ENCODE measurements at places on chromosomes 7 and 10.
A peak's percentile ranks its signal among the peaks of the same experiment; 100 is the strongest.

DNA sequence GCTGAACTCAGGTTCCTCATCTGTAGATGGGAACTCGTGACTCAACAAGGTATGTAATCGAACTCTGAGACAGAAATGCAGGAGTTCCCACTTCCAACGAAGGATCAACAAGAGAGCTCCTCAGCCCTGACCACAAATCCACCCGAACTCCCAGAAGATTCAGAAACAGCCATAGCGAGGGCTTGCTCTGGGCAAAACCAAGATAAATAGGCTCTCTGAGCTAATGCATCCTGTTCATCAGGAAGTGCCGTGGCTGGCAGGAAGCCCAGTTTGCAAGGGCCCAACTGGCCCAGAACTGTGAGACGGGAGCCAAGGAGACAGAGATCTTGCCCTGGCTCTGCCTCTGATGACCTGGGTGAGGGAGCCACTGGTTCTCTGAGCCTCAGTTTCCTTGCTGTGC lies 141.7 kb upstream of the PFKP start:
- peak; percentile 39 for DNase-seq

GRCh38 chr7:24979863-24980533 lies at the start of gene OSBPL3:
TSS of gene OSBPL3 (minus strand) at chr7:24980178. CDS start at chr7:24892472, 87,706 bp downstream.
- DNase-seq = peak; percentile 99

GRCh38 chr10:68562661-68563570 lies 2.8 kb downstream of the TET1 start:
- DNase-seq = no peak

DNA sequence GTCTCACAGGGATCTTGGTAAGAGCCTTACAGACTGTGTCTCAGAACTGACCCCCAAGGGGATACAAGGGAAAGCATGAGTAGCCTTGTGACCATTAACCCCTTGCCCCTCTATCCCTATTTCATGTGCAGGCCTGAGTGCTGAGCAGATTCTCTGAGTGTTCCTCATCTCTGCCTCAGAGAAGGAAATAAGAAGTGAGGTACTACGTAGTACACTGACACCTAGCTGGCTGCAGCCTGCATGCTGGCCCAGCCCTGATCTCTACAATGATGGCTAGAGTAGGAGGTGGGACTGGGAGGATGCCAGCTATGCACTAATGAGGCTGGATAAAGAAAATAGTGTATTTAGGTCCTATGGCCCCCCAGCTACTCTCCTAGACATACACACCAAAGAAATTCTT lies 174.9 kb upstream of the HPS1 start:
- DNase-seq = no peak

- DNase-seq = peak; percentile 99
Measured at GRCh38 chr10:49538381-49539319, at the start of gene ERCC6. TSS of gene ERCC6 (minus strand) at chr10:49539121.

DNA sequence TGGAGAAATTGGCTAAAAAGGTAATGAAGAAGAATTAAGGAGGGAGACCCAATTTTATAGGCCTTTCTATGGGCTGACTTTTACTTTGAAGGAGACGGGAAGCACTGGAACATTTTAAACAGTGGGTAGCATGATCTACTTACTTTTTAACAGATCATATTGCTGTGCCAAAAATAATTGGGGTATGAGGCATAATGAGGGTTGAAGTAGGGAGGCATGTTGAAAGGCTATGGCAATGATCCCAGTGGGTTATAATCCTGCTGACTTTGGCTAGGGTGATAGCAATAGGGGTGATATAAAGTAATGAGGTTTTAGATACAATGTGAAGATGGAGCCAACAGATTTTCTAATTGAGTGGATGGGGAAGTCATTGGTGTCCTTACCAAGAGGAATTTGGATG lies 73.2 kb downstream of the GPR37 start:
- no peak for DNase-seq

GRCh38 chr7:78279457-78279856 lies 480.9 kb downstream of the PHTF2 start:
- no peak for DNase-seq

DNA sequence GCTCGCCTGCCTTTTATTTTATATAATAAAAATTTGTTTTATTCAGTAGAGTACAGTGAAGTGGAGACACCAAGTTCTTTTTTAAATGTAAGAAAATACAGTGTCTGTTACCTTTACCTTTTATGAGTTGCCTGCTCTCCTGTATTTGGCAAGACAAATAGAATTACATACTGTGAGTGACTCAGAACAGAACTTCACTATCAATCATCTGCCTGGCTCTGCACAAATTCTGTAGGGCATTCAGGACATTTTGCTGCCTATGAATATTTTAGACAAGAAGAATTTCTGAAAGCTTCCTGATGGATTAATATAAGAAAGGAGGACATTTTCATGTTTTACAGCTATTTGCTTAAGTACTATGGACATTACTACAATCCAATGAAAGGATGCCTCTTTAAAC lies 135.4 kb upstream of the PHF14 start:
- DNase-seq = no peak

DNA sequence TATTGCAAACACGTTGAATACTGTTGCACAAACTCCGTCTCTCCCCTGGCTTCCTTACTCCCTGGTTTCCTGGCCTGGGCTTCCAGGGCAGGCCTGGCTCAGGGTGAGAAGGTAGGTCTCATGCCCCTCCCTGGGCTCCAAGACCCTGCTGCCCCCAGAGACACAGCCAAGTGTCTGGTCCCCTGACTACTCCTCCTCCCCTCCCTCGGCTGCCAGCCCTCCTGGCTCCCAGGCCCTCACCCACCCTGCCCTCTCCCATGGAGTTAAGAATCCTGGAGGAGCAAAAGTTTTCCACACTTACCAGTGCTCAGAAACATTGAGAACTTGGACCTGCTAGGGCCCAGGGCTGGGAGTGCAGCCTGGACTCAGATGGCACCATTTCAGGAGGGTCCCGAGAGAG lies 47.2 kb upstream of the RABGEF1 start:
- DNase-seq = no peak

- no peak for DNase-seq
Measured at GRCh38 chr7:133699386-133699785, 427.8 kb upstream of the LRGUK start.

DNA sequence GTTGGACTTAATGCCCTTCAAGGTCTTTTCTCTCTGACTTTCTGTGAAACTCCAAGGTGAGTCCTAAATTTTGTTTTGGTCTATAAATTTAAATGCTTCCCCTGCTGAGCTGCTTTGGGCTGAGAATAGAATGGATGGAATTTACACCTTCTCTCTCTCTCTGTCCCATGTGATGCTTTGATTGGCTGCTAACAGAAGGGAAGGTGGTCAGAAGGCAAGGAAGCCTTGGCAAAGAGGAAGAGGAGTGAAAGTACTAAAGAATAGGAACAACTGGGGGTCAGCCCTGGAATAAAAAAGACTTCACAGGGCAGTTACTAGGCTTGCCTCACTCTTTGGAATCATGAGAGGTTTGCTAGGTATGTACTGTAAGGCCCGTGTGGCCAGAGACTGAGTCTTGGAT lies 260.2 kb downstream of the AUTS2 start:
- DNase-seq = no peak

GRCh38 chr7:69659983-69660382 lies 61.7 kb downstream of the AUTS2 start:
- DNase-seq = no peak

DNA sequence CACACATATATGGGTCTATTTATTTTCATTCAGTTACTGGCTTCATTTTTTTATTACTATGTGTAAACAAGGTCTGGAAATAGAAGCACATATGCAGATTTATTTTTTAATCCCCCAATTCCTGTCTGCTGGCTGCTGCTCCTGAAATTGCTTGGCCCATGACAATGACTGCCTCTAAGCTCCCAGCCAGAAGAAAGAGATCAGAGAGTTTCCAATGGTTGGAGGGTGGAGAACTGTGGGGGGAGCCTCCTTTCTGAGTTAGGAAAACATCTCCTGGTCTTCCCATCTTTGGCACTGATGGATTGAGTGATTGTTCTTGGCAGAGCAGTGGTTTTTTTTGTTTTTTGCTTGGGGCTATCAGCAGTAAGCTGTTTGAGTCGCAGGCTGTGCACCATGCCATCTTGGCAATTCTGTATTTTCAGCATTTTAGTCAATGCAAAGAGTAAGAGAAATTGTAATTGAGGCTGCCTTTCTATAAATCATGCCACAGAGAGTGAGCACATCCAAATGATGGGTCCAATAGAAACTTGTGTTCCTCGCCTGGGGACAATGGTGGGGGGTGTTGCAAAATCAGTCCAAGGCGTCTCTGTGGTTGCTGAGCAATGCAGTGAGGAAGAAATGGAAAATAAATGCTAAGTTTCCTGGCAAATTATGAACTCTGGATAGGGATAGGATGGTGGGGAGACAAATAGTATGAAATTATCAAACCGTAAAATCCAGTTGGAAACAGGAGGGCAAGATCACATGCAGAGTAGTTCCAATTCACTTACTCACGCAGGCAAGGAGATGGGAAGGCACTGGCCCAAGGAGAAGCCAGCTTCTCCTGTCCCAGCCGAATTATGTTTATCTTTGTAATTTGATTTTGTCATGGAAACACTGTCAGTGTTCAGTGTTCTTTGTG lies 382.4 kb downstream of the SORCS3 start:
- no peak for DNase-seq

DNA sequence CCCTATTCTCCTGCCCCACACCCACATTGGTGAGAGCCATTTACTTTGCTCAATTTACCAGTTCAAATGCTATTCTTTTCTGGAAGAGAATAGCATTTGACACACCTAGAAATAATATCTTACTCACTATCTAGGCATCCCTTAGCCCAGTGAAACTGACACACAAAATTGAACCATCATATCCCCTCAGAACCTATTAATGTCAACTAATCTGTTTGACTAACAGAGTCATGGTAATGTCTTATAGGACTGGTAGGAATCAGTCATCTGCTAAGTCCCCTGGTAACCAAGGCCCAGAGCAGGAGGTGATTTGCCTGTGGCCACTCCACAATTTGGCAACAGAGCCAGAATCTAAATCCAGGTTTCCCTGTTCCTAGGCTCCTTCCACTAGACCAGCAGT lies 63.3 kb downstream of the PPP1R3C start:
- no peak for DNase-seq

- DNase-seq = peak; percentile 63
Measured at GRCh38 chr10:33333260-33334101, 986 bp downstream of the NRP1 start.

- DNase-seq = no peak
Measured at GRCh38 chr7:121557034-121557892, 161.2 kb upstream of the FAM3C start.

GRCh38 chr10:117726596-117727295 lies 184.2 kb downstream of the EMX2 start:
- no peak for DNase-seq

GRCh38 chr10:62946278-62946677 lies 130.1 kb upstream of the EGR2 start:
- no peak for DNase-seq

- DNase-seq = no peak
Measured at GRCh38 chr10:11896549-11897200, 73.5 kb downstream of the PROSER2 start.

DNA sequence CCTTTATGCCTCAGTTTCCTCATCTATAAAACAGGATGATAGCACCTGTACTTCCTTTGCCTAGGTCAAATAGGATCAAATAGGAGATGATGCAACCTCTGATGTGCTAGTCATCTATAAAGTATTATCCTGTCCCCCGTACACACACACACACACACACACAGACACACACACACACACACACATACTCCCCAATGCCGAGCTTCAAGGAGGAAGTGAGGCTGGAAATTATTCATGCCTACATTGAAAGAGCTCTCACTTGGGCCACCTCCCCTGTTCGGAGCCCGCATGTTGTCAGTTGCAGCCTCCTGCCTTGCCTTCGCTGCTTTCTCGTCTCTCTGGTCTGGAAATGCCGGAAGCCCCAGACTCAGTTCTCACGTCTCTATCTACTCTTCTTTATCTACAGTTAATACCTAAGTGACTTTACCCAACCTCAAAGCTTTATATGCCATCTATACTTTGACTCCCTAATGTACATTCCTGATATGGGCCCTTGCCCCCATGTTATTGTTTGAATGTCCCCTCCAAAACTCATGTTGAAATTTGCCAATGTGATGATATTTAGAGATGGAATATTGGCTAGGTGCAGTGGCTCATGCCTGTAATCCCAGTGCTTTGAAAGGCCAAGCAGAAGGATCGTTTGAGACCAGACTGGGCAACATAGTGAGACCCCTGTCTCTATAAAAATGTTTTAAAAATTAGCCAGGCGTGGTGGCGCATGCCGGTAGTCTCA lies 6.9 kb upstream of the UBE2H start:
- peak; percentile 42 for DNase-seq

- peak; percentile 51 for DNase-seq
Measured at GRCh38 chr10:97849687-97850402, at the start of gene GOLGA7B. TSS of gene GOLGA7B (plus strand) at chr10:97849843. CDS start at chr10:97850304, 461 bp downstream.

DNA sequence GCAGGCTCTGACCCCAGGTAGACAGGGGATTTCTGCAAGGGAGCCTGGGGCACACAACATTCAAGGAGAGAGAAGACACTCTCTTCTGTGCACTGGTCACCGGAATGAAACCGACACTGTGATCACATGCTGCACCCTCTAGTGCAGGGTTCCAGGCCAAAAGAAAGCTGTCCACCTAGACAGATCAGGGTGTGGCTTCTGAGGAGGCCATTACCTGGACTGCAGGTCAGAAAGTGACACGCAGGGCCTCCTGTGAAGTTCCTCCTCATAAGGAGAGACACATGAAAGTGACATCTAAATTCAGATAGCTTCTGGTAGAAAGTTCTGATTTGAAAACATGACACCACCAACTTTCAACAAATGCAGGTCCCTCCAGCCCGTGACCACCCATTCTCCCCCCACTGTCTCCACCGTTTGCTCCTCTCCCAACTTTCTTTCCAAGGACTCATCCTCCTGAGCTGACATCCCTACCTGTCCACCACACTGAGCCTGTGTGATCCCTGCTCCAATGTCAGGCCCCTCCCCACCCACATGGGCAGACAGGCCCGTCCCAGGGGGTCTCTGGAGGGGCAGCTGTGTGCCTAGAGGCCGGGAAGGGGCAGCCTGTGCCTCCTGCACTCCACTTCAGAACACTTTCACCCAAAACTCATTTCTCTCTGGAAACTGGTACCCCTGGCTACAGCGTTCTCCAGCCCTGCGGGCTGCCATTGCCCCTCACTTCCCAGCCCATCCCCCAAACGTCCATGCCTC lies 198.0 kb downstream of the TNS3 start:
- no peak for DNase-seq

GRCh38 chr7:152759949-152760853 lies 649 bp downstream of the ACTR3B start:
- peak; percentile 50 for DNase-seq

GRCh38 chr7:37416378-37417106 lies 32.1 kb downstream of the ELMO1 start:
- no peak for DNase-seq

DNA sequence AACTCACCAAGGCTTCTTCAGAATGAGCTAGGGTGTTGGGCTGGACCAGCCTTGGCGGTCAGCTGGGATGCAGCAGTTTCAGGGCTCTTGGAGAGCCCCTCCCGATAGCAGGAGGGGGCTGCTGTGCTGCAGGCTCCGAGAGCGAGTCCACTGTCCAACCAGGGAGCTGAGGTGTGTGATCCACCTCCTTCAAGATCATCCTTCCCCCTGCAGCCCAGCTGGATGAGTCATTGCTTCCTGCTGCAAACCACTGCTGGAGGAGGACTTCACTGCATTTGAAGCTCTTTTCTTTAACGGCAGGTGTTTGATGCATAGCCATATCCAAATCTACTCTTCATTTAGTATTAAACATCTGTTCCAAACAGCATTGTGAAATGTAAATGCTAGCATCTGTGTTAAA lies 54.2 kb upstream of the EBF3 start:
- DNase-seq = no peak

GRCh38 chr7:79653136-79653631 lies 199.7 kb upstream of the MAGI2 start:
- no peak for DNase-seq

Measured in suppressor macrophage treated with lipopolysaccharide for 1 hour (primary cell).